ENCODE measurements at places on chromosomes 6 and 20.

- DNase-seq = no peak
Measured at GRCh38 chr6:156617376-156617775, 159.8 kb upstream of the ARID1B start.

DNA sequence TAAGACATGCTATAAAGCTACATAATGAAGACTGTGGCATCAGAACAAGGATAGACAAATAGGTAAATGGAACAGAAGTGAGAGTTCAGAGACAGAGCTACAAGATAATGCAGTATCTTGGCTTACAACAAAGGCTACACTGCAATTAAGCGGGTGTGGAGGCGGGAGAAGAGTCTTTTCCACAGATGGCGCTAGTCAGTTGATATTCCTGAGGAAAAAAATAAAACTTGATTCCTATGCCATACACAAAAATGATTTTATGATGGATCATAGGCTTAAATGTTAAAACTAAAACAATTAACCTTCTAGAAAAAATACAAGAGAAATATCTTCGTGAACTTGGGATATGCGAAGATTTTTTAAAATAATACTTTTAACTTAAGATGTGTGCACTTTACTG is 31.0 kb downstream of the RIN2 start:
- no peak for DNase-seq

- no peak for DNase-seq
Measured at GRCh38 chr6:14286144-14286543, 168.6 kb downstream of the CD83 start.

GRCh38 chr20:2984956-2985661 is 58.3 kb upstream of the GNRH2 start:
- no peak for DNase-seq

GRCh38 chr20:63627751-63628245 is 897 bp upstream of the GMEB2 start:
- DNase-seq = no peak

GRCh38 chr6:43821101-43821886 is 51.3 kb downstream of the VEGFA start:
- DNase-seq = no peak

GRCh38 chr6:31870385-31870921 is 7.8 kb upstream of the NEU1 start:
- DNase-seq = no peak
